ENCODE measurements at places on chromosomes 7 and 10.

DNA sequence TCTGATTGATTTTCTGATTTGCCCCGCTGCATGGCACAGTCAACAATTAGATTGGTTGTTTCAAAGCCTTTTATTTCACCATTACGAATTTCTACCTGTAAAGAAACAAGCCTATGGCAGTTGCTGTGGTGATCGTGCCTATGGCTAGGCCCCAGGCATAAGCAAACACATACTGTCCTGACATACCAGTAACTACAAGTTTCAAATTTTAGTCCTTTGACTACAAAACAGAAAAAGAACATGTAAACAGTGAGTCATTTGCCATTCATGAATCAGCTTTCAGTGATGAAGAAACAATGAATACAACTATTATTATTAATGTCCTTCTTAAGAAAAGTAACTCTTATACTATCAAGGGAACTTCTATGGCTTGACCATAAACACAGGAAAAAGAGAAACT is 168.0 kb upstream of the LRRN3 start:
- DNase-seq = peak; percentile 22

DNA sequence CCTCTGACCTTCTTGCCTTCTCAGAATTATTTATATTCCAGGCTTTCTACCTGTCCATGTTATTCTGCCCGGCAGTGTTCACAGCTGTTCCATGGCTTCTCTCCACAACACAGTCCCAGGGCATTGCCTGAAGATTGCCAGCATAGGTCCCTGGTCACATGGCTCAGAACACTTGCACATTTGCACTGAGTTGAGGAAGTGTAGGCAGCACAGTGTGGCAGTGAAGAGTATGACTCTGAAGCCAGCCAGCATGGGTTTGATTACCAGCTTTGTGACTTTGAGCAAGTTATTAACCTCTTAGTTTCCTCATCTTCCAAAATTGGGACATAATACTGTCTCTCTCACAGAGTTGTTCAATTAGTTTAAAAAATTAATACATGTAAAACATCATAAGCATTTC is 73.2 kb upstream of the NEUROD6 start:
- no peak for DNase-seq

- DNase-seq = no peak
Measured at GRCh38 chr10:89805599-89806013, 104.2 kb downstream of the KIF20B start.

GRCh38 chr7:66877577-66878300 is 43.3 kb upstream of the TMEM248 start:
- DNase-seq = no peak

DNA sequence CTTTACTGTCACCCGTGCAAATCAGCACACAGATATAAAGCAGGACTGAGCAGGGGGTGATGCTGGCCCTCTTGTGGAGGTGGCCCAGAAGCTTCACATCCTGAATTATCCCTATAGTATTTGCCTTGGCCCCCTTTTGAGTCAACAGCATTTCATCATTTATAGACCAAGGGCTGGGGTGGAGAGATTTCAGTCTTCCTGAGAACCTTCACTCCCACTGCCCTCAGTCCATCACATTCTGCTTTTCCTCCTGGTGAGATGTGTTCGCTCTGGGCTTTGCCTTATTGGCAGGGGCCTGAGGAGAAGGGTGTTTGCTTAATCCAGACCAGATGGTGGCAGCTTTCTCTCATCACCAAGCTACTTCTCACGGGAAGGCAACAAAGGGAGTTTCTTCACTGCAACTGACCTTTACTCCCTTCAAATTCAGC is 47.7 kb downstream of the NOC3L start:
- peak; percentile 68 for DNase-seq

DNA sequence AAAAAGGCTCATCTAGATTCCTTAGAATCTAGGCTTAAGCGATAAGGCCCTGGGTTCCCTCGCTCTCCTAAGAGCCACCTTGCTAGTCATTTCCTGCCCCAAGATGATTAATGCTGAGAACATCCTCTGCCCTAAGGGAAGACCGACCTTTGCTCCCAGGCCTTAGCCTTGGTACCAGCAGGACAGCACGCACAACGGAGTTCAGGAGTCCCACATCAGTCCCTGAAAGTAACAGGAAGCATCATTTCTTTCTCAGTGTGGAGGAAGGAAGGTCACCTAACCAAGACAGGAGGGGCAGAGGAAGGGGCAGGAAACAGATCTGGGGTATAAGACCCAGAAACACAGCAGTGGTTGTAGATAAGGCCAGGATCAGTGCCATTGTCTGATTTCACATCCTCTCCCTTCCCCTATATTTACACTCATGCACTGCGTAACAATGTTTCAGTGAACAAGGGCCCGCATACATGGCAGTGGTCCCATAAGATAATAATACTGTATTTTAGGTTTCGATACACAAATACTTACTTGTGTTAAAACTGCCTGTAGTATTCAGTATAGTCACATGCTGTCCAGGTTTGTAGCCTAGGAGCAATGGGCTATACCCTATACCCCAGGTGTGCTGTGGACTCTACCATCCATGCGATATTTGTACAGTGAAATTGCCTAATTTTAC is 8.1 kb upstream of the FAM107B start:
- no peak for DNase-seq

DNA sequence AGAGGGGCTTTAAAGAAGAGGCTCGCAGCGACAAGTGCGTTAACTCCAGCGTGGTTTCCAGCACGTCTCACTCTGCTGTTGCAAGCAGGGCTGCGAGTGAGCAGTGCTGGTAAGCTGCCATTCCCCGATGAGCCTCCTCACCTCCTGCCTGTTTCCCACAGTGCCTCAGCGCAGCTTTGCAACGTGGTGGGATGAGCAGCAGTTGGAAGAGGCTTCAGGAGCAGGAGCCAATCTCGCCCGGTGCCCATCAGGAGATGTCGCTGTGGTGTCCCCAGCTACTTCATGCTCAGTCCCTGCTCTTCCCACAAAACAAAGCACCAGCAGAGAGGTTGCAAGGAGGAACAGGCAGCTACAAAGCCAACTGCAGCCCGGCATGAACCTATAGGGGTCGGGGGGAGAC is 2.4 kb upstream of the ADARB2 start:
- DNase-seq = no peak

DNA sequence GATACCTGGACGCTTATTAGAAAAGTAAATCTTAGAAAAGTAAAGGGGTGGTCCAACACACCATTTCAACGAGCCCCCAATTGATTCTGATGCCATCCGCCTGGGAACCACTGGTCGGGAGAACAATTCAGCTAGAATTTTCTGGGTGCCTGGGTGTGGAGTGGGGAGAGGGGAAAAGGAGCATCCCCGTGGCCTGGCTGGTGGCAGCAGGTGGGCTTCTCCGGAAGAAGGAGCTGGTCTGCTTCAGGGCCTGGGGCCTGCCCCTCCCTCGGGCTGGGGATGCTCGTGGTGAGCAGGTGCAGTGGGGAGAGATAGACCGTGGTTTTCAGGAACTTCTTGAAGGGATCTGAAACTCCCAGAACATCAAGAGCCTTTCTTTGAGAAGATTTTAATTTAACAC is 39.9 kb upstream of the DUSP5 start:
- DNase-seq = no peak

DNA sequence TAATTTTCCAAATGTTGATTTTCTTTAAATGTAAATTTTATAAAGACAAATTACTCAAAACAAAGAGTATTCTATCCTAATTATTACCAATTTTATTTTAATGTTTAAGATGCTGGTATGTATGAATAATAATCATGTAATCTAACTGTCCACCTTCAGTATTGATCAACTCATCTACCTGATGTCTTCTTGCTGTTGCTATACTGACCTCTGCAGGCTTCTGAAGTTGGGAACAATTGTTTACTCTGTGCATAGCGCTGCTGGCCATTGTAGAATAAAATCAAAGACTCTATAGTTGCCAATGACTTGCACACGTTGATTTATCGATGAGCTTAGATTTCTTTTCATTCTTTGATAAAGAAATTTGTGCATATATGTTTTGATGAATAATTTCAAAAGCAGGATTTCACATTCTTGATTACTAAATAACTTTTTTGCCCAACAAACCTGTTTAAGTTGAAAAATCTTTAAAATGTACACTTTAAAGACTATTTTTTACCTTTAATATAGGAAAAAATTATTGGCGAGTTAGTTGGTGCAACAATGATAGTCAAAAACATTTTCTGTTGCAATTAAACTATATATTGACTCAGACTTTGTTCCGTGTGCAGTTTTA is 282.3 kb downstream of the TFEC start:
- peak; percentile 13 for DNase-seq

DNA sequence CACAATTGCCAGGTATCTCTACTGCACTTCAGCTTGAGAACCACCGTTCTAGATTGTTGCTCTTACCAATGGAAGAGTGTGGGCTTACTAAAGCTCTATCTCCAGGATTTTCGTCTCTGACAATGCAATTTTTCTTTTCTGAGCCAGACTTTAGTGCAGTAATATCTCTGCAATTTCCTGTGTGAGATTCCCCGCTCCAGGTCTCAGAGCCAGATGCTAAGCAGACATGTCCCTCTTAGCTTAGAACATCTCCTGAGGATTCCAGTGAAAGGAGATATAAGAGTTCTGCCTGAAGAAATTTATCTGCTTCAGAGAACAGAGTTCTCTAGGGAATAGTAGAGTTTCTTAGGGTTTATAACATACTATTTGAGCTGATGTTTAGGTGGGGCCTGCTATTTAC is 82.0 kb downstream of the SND1 start:
- no peak for DNase-seq

DNA sequence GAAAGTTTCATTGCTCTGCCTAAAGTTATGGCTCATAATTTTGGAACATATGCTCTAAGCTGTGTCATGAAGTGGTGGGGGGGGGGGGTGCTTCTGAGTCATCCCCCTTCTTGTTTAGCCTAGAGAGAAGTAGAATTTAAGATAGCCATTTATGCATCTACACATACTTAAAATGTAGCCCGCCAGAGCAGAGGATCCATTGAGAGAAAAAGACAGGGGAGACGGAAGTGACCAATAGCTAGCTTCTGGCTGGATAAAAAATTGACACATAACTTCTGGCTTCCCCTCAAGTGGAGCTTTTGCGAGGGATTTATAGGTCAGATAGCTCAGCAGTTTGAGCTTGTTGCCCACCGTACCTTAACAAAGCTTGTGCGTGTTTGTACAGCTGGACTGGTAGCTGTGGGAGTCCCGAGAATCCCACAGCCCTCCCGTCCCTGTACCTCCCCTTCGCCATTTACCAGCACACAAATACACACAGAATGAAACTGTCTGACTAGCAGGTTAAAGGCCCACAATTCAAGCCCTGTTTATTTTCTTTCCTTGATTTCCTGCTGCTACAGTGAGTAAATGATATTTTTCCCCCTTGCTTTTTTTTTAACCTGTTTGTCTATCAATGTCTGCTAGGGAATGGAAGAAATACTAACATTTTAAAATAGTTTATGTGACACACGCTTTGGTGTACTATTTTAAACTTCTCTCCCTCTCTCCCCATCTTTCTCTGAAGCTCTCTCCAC is 232.6 kb upstream of the FERD3L start:
- DNase-seq = peak; percentile 67

DNA sequence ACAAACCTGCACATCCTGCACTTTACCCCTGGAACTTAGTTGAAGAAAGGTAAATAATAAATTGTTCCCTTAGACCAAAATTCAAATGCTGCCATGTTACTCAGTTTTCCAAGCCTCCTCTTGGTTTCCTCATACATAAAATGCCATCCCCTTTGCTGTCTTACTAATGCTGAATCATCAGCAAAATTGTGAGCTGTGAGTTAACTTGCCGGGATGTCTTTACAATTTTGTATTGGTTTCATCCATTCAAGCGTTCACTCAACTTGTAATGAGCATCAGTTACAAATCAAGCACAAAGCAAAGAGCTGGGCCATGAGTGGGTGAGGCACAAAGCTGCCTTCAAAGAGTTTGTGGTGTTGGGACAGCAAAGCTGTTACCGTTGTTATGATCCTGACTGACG is 395.8 kb upstream of the ZMIZ1 start:
- peak; percentile 66 for DNase-seq

DNA sequence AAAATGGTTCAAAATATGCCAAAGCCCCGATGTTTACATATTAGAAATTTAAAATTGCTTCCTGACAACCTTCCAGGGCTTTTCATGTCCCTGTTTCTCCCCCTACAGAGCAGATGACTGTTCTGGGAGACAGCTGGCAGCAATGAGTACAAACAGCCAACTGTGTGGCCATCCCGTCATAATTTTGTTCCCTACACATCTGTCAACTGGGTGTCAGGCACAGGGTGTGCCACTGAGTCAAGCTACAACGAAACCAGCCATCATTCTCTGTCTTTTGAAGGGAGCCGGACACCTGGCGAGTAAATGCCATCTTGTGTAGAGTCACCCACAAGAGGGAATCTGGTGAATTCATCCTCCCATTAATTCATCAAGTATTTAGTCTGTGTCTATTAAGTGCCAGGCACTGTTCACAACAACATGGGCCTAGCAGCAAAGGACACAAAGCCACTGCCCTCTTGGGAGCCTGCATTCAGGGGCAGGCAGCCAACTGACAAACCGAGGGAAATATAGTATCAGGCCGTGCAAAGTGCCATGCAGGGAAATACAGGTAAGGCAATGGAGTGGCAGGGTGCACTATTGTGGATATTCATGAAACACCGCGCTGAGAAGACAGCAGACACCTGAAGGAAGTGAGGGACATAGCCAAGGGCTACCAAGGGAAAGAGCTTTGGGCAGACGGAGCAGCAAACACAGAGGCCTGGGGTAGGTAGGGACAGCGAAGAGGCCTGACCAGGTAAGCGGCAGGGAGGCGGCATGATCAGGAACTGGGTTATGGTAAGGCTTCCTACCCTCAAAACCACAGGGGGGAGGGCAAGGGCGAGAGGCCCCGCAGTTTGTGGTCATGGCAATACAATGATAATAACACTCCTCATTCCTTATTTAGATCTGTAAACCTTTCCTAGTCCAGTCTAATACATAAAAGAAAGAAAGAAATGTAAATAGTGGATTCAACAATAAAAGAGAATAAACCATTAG is 213.6 kb downstream of the FAM107B start:
- no peak for DNase-seq
